Left forelimb (tissue), 1 donor: ENCODE measurements at places on chromosomes 3 and 15.
A peak's percentile ranks its signal among the peaks of the same experiment; 100 is the strongest.

- DNase-seq, result no peak
Measured at GRCh38 chr15:96515371-96515770, 184.9 kb downstream of the NR2F2 start.

DNA sequence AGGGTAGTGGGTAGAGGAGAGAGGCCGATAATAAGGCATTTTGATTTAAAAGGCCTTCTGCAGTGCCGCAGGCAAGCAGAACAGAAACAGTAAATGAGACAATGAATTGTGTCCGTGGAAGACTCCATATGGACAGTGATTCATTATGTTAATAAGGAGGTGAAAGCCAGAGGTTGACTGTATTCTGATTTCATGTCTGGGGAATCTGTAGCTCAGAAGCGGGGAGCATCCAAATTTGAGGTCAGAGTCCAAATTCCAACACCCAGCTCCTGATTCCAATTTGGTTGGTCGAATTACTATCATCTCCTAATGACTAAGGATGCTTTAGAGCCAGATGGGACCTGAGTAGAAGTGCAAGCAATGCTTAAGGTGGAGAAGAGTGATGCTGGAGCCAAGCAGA lies 1.0 kb upstream of the TBC1D21 start:
- DNase-seq, result no peak

DNA sequence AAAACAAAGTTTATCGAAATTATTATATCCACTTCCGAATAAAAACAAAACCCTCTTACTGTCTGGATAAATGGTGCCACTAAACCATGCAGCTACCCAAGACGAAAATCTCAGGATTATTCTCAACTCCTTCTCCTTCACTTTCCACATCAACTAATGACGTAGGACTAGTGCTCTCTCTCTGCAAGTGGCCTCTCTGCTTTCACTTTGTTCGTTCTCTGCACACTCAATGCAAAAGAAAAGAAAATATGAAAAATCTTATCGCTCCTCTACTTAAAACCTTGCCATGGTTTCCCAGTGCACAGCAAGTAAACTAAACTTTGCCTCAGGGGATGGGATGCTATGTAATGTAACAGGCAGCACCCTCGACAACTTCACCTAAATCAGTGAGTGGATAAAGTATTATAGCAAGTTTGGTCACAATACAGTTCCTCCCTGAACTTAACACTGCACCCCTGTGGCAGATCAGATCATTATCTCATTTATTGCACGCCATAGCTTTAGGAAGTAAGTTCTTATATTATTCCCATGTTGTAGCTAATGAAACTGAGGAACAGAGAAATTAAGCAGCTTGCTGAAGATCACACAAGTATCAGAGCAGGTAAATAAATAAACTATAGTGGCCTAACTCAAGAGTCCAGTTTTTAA lies 262.7 kb upstream of the GADL1 start:
- DNase-seq, result no peak

DNA sequence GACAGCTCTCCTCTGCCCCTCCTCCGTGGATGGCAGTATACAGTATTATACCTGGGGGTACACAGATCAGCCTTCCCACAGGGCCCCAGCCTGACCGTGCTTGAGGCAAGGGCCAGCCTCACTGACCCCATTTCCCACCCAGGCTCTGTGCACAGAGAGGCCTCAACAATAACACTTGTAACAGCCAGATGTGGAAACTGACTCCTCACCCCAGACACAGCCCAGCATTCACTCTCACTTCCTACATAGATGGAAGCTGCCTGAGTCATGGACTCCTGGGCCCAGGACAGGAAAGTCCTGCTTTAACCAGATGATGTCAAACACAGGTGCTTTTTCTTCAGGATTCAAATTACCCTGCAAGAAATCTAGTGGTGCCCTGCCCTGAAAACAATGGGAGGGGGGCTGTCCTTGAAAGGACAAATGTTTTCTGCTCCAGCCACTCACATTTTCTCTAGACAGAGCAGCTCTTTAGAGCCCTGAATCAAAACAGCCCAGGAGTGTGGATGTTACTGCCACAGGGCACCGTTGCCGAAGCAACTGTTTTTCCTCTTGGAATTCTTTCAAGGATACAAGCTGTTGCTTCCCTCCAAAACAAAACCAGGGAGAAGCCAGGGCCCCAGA lies 16.4 kb downstream of the CCDC12 start:
- DNase-seq, result no peak

GRCh38 chr3:13419505-13420044 lies 547 bp downstream of the NUP210 start:
- DNase-seq, result peak; percentile 75

GRCh38 chr3:11379238-11379823 lies 107.1 kb downstream of the ATG7 start:
- DNase-seq, result no peak

DNA sequence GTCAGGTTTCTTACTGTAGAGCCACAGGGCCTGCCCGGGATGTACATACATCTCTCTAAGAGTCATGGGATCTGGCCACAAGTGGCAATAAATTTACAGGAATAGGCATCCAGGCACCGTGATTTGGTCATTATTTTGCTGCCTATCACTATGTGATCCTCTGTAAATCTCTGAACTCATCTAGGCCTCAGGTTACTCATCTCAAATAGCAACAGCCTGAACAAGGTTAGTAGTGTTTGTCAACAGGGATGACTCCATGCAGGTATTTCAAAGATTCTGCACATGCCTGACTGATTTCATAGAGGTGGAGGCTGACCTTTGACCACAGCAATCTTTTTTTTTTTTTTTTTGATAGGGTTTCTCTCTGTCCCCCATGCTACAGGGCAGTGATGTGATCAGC lies 88.8 kb upstream of the TBL1XR1 start:
- DNase-seq, result no peak

DNA sequence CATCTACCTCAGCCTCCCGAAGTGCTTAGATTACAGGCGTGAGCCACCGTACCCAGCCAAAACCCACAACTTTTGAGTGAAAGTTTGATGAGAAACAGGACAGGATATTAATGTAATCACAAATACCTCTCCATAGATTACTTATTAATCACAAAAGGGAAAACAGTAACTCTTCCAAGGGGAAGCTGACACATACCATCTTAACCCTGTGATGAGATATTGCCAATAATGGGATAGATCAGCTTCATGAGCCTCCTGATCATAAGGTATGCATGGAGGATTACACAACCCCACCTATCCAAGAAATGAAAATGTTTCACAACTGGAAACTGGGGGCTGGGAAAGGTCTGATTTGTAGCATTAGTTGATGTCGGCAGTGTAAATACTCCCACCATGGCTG lies 131.5 kb downstream of the FRMD4B start:
- no peak for DNase-seq

DNA sequence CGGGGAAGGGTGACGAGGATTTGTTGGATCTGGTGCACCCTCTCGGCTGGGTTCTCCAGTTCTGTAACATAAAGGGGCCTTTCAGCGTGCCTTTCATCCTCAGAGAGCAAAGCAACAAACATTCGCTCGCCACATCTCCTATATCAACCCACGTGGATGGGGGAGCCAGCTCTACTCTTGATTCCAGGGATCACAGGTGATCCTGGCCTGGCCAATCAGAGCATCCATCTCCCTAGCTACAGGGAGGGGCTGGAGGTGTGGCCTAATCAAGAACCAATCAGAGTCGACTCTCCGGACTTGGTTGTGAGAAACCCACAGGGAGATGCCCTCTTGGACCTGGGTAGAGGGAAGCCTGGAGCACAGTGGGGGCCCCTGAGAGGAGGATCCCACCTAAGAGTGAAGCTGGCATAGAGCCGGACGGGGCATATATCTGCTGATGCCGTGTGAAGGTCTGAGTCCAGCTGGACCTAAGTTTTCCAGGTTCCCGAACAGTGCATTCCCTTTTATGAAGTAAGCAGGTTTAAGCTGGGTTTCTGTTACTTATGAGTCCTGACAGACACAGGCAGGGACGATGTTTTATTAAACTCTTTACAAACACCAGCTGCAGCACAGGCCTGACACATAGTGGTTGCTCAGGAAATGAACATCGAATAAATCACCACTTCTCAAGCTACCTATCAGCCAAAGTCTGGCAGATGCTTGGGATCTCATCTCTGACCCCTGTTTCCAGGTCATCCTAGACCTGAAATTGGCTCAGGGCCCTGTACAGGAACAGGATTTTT lies 50.7 kb upstream of the RAD18 start:
- peak; percentile 38 for DNase-seq

- DNase-seq, result no peak
Measured at GRCh38 chr15:72733941-72734738, 48.1 kb downstream of the BBS4 start.

DNA sequence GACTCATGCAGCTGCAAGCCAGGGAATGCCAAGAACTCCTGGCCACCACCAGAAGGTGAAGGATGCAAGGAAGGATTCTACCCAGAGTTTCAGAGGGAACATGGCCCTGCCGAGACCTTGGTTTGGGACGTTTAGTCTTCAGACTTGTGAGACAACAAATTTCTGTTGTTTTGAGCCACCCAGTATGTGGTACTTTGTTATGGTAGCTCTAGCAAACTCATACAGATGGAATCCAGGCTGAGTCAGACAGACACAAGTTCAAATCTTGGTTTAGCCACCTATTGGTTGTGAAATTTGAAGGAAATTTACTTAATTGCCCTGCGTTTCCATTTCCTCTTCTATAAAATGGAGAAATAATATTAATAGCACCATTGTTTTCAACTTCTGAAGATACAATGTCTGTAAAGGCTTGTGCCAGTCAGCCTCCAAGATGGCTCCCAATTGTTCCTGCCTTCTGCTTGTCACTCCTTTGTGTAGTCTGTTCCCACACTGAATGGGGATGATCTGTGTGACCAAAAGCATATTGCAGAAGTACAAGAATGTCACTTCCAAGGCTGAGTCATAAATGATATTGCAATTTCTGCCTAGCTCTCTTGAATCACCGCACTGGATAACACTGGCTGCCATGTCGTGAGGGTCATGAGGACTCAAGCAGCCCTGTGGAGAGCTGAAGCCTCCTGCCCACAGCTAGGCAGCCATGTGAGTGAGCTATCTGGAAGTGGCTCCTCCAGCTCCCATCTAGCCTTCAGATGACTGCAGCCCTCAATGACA lies 223.5 kb upstream of the PROK2 start:
- DNase-seq, result no peak

GRCh38 chr3:32557640-32558352 lies 12.9 kb downstream of the DYNC1LI1 start:
- DNase-seq, result no peak

DNA sequence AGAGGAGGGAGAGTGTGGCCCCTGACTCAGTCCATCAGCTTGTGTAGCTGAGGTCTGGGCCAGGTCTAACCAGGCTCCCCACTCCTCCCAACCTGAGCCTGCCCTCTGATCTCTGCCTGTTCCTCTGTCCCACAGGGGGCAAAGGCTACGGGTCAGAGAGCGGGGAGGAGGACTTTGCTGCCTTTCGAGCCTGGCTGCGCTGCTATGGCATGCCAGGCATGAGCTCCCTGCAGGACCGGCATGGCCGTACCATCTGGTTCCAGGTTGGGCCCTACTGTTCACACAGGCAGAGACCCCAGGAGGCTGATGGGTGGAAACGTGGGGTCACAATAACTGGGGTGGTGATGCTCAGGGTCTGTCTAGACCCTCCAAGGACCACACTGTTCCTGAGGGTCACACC lies 6.8 kb downstream of the NEIL1 start:
- DNase-seq, result no peak

- no peak for DNase-seq
Measured at GRCh38 chr3:181713280-181713647, 1.5 kb downstream of the SOX2 start.

- DNase-seq, result no peak
Measured at GRCh38 chr15:52493968-52494367, 34.7 kb downstream of the MYO5A start.

DNA sequence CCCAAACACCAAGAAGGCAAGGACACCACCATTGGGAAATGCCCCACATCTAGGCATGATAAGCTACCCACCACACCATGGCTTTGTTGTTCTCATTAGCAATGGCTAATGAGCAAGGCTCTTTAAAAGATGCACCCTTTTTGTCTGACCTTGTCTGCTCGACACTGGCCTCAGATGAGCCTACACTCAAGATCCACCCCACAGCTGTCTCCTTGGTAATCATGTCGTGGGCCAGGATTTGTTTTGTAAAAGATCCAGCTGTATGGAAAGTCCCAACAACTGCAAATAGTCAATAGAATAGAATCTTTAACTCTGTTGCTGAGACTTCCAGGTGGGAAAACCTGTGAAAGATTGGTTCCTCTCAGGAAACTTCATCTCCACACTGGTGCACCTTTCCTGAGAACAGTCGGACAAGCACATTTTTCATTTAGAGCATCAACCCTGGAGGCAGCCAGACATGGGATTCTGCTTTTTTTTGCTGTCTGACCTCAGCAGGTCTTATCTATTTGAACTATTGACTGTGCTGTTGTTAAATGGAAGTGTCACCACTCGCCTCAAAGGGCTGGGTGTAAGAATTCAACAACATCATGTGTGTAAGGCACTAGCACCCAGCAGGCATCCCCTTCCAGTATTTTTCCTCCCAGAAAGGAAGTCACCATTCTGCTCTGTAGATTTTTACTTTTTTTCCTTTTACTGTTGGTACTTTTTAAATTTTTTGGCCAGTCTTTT lies 35.5 kb downstream of the DUT start:
- no peak for DNase-seq

GRCh38 chr3:141391991-141392316 lies 23.6 kb downstream of the ZBTB38 start:
- no peak for DNase-seq

- DNase-seq, result no peak
Measured at GRCh38 chr15:42544853-42545629, 3.6 kb downstream of the LRRC57 start.

- no peak for DNase-seq
Measured at GRCh38 chr3:183626877-183627594, 8.4 kb upstream of the KLHL24 start.
